ENCODE measurements at places on chromosomes 7 and 10. TPM values are rescaled to one million over a fixed set of nuclear protein-coding genes. Genes with fewer than 3 reads are reported as not detected.

The HMX3 gene
- total RNA-seq = not detected

The CCDC3 gene
- total RNA-seq = 0.12 TPM

The BMPER gene
- total RNA-seq = not detected

The FAM25C gene
- total RNA-seq = not detected

The IL6 gene
- 0.66 TPM for total RNA-seq

The CHST3 gene
- total RNA-seq = not detected

The KNDC1 gene
- 0.32 TPM for total RNA-seq

The PIK3AP1 gene
- total RNA-seq = 11.5 TPM

The TCAF2 gene
- total RNA-seq = 20.8 TPM

The DOCK4 gene
- total RNA-seq = 0.87 TPM

The POLL gene
- total RNA-seq = 34.1 TPM

The NDUFB8 gene
- 300 TPM for total RNA-seq

The HYCC1 gene
- total RNA-seq = 72.6 TPM

The SPDYE2B gene
- not detected for total RNA-seq

The ZCWPW1 gene
- total RNA-seq = 2.6 TPM

The ARHGAP12 gene
- total RNA-seq = 3.0 TPM

The CCNY gene
- 47.0 TPM for total RNA-seq

The GPRIN2 gene
- total RNA-seq = not detected

The OGDHL gene
- total RNA-seq = 0.09 TPM

The BTBD16 gene
- total RNA-seq = not detected

The ADAM12 gene
- total RNA-seq = 0.67 TPM

The CCM2 gene
- total RNA-seq = 87.5 TPM

The CACNB2 gene
- total RNA-seq = not detected

The IDI2 gene
- total RNA-seq = not detected

The FAM13C gene
- not detected for total RNA-seq

The ZYX gene
- total RNA-seq = 212 TPM

The KIFBP gene
- 23.1 TPM for total RNA-seq

The HSPA12A gene
- total RNA-seq = not detected

The GATA3 gene
- total RNA-seq = 83.4 TPM

The VWDE gene
- 3.4 TPM for total RNA-seq

The CCDC172 gene
- not detected for total RNA-seq

The GATAD1 gene
- total RNA-seq = 21.0 TPM

Data from activated CD8-positive, alpha-beta memory T cell treated with anti-CD3 and anti-CD28 coated beads, Interleukin-2, amount 10 ng/mL, durations not matched to agents 7 days and 5 days (primary cell).